H9 (cell line): ENCODE measurements at places on chromosomes 3 and 15.
A peak's percentile ranks its signal among the peaks of the same experiment; 100 is the strongest.

- no peaks in the 10 kb centered on the region for H3K36me3 ChIP-seq
- no peak overlapping the region for H3K4me3 ChIP-seq
- H3K27me3 ChIP-seq, result no peaks in the 10 kb centered on the region
- no peak overlapping the region for H3K27ac ChIP-seq
- H3K4me1 ChIP-seq, result no peaks in the 10 kb centered on the region
- DNase-seq, result no peak
Observed at GRCh38 chr3:195558602-195559001, 15.5 kb upstream of the PPP1R2 start.

- H3K36me3 ChIP-seq, result peaks cover 2% of the 10 kb centered on the region; the same call in 1 of the 3 replicates
- H3K4me3 ChIP-seq, result no peak overlapping the region
- no peaks in the 10 kb centered on the region for H3K27me3 ChIP-seq
- DNase-seq, result no peak
- H3K4me1 ChIP-seq, result peaks cover 8% of the 10 kb centered on the region; the same call in 1 of the 2 replicates
- H3K27ac ChIP-seq, result no peak overlapping the region
Observed at GRCh38 chr3:43021186-43021585, 42.1 kb downstream of the GASK1A start.

DNA sequence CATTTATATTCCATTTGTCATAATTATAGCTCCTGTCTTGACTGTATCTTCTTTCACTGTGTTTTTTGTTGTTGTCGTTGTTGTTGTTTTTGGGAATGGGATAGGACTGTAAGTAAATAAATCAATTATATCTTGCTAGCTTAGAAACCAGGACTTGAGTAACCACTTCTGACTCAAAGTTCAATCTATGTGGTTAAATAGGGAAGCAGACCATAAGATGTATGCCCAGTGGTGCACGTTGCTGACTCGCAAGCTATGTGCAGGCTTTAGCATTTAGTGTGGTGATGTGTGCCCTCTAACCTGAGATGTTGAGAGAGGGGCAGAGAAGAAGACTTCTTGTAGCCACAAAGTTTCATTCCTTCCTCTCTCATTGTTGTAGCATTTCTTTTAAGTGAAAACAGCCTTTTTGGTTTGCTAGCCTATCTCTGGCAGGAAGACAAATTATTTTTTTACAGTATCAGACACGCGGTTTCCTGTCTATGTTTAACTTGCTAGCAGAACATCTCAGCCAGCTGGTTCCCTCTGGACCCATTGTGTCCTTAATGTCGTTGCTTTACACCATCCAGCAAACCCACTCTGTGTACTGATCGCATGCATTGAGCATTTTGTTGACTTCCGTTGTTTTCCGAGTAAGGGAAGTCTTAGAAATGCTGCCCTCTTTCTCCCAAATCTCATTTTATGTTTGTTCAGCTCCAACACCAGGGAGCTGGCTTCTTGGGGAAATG, 52.1 kb downstream of the TGFBR2 start:
- H3K27ac ChIP-seq, result peak overlapping the region; percentile 10
- H3K4me1 ChIP-seq, result peaks cover 17% of the 10 kb centered on the region
- no peak for DNase-seq

DNA sequence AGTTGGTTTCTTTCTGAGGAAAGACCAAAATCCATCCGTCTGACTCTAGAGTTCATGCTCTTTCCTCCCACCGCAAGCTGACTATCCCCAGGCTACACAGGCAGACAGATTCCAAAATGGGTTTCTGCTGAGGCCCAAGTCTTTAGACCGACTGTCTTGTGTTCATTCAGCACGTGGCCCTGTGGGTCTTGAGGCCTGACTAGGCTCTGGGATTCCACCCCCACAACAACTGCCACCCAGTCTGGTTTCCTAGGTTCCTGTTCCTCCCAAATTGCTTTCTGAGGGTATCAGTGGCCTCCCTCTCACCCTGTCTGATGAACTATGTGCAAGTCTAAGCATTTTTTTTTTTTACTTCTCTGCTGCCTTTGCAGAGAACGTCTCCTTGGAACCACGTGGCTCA, 67.7 kb downstream of the CYP19A1 start:
- H3K4me3 ChIP-seq, result no peak overlapping the region
- no peak for DNase-seq
- no peak overlapping the region for H3K27ac ChIP-seq
- 0 out of 2 replicates have a peak, but pooled peaks cover 2% of the 10 kb centered on the region for H3K4me1 ChIP-seq

DNA sequence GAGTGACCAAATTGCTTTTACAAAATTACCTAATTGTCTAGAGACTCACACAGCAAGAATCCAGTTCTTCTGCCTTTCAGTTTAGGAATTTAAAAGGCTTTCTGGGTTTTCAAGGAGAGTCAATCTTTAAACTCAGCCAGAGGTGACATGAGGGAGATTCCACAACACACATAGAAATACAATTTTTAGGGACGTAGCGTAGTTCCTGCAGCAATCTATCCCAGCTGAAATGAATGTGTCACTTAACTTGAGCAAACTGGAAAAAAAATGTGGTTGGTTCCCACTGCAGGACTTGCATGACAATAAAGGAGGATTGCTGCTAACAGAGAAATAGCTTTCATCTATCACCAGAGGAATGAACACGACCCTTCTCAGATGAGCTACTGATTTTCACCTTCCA, 269.7 kb downstream of the OTOL1 start:
- DNase-seq, result no peak
- H3K4me3 ChIP-seq, result no peak overlapping the region
- no peak overlapping the region for H3K27ac ChIP-seq
- H3K27me3 ChIP-seq, result no peaks in the 10 kb centered on the region

DNA sequence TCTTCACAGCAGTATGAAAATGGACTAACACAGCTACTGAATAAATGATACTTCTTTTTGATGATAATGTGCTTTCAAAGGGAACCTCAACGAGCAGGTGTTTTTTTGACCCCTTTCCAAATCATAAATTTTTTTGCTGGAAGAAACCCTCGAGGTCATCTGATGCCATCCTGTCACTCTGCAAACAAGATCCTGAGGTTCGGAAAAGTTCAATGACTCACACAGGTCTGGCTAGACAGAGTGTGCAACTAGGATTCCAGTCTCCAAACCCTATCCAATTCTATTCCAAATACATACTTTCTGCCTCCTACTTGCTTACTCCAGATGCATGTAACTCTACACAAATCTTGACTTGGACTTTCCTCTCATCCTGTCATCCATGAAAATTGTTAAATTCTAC, 124.7 kb downstream of the NEDD4 start:
- no peaks in the 10 kb centered on the region for H3K36me3 ChIP-seq
- H3K4me3 ChIP-seq, result no peak overlapping the region
- H3K4me1 ChIP-seq, result no peaks in the 10 kb centered on the region
- H3K27me3 ChIP-seq, result no peaks in the 10 kb centered on the region
- no peak overlapping the region for H3K27ac ChIP-seq
- no peak for DNase-seq
